ENCODE measurements at places on chromosomes 4 and X.

- DNase-seq: no peak
Observed at GRCh38 chrX:109403922-109404321, 78.0 kb downstream of the GUCY2F start.

- no peak for DNase-seq
Observed at GRCh38 chr4:184473499-184474262, 669 bp downstream of the IRF2 start.

- DNase-seq: no peak
Observed at GRCh38 chr4:176529574-176529973, 209.8 kb downstream of the SPCS3 start.

DNA sequence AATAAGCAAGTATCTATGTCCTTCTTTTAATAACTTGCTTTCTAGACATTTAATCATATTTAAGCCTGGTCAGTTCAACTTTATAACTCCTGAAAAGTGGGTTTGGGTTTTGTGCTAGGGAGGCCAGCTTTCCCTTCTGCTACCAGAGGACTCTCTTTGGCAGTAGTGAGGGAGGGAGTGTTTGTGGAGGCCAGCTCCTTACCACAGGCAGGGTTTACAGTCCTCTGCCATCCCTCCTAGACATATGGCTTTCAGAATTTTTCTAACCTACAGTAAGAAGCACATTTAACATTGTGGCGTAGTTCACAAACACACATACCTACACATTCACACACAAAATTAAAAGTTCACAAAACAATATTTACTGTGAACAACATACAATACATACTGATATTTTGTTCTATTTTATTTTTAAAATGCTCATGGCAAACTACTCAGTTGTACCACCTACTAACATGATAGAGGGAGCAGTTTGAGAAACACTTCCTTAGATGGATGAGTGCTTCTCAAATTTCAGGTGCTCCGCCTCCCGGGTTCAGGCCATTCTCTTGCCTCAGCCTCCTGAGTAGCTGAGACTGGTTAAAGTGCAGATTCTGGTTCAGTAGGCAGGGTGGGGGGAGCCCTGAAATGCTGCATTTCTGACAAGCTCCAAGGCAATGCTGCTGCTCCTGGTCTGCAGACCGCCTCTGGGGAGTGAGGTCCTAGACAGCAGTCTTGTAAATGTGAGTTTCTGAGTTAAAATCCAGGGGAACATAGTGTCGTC, 86.7 kb downstream of the PTTG2 start:
- DNase-seq: no peak

GRCh38 chrX:69207216-69207615, 42.0 kb upstream of the PJA1 start:
- no peak for DNase-seq

- DNase-seq: no peak
Observed at GRCh38 chrX:81231476-81231875, 29.6 kb downstream of the SH3BGRL start.

- DNase-seq: no peak
Observed at GRCh38 chr4:38670939-38671591, 7.1 kb downstream of the KLF3 start.

DNA sequence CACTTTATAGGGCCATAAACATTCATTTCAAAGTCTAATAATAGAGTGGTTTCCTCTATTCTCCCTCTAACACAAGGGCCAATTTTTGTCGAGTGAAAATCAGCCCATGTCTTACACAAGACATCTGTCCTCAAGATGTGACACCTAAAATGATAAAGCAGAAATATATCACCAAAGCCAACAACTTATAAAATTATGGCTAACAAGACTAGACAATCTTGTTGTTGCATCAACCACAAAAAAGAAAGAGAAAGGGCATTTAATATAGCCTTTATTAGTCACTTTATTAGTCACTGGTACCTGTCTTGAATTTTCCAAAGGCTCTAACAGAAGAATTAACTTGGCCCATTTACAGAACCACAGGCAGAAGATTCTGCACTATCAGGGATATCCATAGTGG, 161.6 kb downstream of the SMIM20 start:
- DNase-seq: no peak

DNA sequence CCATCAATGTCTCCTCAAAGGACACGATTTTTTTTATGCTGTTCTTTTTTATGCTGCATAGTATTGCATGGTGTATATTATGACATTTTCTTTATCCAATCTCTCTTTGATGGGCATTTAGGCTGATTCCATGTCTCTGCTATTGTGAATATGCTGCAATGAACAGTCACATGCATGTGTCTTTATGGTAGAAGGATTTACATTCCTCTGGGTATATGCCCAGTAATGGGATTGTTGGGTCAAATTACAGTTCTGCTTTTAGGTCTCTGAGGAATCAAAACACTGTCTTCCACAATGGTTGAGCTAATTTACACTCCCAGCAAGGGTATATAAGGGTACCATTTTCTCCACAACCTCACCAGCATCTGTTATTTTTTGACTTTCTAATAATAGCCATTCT, 113.9 kb downstream of the GRIA3 start:
- no peak for DNase-seq

- no peak for DNase-seq
Observed at GRCh38 chrX:86121916-86122315, 26.3 kb upstream of the DACH2 start.

DNA sequence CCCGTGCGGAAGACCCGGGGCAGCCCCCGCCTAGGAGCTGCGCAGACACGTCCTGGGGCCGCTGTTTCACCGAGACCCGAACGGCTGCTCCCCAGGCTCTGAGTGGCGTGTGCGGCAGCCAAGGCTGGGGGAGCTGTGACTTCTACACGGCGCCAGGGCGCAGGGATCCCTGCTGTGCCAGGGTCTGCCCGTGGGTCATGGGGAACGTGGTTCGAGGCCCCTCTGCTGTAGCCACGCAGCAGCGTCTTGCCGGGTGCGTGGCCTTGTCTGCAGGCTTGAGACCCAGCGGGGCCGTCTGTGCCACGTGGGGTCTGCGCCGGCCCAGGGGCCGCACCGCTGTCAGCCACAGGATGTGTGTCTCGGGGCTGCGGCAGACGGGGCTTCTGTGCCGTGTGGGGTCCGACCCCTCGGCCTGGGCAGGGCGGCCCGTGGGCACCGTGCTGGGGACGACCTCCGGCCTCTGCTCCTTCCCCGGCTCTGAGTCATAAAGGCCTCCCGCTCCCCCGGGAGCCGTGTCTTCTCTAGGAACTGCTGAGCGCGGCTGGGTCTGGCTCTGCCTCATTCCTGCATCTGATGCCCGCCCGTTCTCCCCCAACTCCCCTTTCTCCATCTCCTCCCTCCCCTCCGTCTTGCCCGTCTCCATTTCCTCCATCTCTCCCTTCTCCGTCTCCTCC, 12.7 kb upstream of the GTPBP6 start:
- DNase-seq: no peak

DNA sequence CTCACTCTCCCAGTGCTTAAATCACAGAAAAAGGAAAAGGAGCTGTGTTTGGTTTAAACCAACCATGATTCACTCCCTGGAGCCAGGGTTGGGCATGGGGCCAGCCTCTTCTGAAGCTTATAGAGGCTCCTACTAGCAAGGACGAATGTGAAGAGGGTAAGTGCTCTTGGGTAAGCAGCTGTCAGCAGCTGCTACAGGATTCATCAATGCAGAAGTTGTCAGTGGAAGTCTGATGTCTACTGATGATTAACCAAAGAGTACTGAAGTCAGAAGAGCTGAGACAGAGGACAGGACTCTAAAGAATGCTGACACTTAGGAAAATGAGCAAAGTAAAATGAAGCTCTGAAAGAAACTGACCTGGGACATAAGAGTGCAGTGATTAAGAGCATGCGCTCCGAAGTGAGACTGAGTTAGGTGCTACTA, 32.7 kb upstream of the JADE1 start:
- no peak for DNase-seq

DNA sequence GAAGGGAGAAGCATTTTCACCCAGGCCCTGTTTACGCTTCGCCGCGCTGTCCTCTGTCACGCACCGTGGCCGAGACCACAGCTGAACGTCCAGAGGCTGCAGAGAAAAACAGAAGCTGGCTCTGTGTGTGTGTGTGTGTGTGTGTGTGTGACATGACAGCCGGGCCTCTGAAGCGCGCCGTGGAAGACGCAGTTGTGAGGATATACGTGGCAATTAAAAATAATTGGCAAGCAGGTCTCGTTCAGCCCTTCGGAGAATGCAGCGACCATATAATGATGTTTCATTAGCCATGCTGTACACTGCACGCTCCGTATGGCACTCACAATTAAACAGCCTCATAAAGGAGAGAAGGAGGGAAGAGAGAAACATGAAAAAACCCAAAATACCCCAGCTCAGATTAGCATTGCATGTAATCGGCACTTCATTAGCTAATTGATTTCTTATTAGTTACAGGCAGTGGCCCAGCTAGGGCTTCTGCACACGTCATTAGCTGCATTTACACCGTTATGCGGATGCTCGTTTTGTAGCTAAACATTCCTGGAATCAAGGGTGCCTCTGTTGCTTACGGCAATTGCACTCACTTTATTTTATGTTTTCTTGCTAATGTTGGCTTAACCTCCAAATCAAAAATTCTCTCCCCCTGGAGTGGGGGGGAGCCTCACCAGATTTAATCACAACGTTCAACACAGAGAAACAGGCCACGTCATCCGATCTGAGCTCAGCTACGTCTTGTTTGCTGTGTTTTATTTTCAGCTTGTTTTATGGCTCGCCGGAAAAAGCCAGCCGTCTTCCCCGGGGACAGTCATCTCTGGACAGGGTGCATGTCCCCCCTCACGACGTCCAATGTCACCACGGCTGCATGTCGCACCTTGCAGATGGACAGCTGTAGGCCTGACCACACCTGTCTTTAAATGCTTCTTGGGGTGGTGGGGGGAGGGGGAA, 74.6 kb upstream of the SHOX start:
- no peak for DNase-seq

- DNase-seq: no peak
Observed at GRCh38 chrX:69603566-69604194, 12.2 kb upstream of the EDA start.

- DNase-seq: no peak
Observed at GRCh38 chr4:126465341-126465740, 1150.6 kb downstream of the FAT4 start.

DNA sequence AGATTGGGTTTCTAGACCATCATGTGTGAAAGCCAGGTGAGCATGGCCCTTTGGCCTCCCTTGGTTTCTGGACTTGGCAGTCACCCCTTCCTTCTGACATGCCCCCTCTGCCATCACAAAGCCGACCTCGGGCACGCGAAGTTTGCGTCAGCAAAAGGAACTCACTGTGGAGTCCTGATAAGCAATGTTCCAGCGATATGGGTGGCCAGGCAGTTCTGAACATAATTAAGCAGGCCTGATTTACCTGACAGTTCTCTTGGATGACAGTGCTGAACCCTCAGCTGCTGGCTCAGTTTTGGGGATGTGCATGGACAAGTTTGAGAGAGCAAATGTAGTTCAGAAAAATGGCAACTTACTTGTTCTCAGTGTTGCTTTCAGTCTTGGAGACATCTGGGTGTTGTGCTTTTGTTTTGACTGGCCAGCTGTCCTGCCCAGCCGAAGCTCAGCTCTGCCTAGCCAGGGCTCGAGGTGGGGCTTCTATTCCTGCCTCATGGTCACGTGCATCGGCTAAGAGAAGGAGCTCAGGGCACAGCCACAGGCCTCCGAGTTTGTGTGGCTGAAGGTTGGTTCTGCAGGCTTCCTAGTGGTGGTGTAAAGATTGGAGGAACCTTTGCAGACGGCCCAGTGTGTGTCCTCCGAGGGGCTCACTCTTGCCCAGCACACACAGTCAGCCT, 78.3 kb downstream of the CLDN34 start:
- DNase-seq: no peak

GRCh38 chr4:166493924-166494345, 620.9 kb downstream of the TLL1 start:
- DNase-seq: no peak

DNA sequence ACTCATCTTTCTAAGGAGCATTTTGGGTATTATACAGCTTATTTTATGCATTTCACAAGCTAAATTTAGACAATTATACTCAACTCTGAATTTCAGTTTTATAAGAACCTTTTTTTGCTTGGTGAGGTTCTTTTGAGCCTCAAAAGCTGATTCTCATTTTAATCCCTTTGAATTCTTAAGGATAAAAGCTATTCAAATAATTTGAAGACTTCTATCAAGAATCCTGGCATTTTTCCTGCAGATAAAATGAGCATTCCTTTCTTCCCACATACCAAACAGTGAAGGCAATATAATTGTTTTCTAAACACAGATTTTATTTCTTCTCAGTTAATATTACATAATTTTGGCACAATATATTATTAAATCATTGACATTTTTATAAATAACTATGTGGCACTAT, 118.4 kb upstream of the GPM6A start:
- DNase-seq: no peak

DNA sequence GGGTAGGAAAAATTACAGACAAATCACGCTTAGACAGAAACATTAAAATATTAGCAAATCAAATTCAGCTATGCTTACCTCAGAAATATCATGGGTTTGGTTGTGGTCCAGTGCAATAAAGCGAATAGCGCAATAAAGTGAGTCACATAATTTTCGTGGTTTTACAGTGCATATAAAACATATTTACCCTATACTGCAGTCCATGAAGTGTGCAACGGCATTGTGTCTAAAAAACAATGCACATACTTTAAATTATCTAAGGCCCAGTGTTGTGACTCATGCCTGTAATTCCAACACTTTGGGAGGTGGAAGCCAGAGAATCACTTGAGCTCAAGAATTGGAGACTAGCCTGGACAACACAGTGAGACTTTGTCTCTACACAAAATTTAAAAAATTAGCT, 195.7 kb upstream of the IL1RAPL1 start:
- no peak for DNase-seq

GRCh38 chrX:78643096-78643495, 16.0 kb downstream of the RTL3 start:
- DNase-seq: no peak

DNA sequence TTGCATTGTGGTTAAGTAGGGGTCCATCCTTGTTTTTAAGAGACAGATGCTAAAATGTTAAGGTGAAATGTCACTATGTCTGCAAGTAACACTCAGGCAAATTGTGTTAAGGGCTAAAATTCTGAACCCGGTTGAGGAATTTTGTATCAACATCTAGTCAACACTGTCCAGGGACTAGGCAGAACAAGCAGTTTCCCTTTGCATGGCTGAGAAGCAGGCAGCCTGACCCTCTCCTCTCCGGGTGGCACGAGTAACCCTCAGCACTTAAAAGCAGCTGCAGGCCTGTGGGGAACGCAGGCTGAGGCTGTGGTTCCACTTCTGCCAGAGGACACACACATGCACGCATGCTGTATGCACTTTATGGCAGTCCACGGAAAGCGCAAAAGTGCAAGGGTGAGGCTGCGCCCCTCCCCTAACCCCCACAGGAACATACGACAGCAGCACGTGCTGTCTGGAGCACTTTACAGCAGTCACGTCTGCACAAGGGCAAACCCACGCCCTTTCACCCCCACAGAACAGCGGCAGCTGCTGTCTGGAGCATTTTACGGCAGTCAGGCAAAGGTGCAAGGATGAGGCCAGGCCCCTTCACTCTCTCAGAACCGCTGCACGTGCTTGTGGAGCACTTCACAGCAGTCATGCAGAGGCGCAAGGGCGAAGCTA, 619 bp upstream of the MPC1L start:
- no peak for DNase-seq

GRCh38 chr4:72312032-72312650, 256.9 kb downstream of the ADAMTS3 start:
- DNase-seq: no peak
